ENCODE measurements at places on chromosomes 5 and 9. TPM values are rescaled to one million over a fixed set of nuclear protein-coding genes. Genes with fewer than 3 reads are reported as not detected.

- DNase-seq, result no peak
Observed at GRCh38 chr5:149452665-149453617, 73.8 kb upstream of the IL17B start.

The ALDOB gene
- total RNA-seq, result not detected

- DNase-seq, result no peak
Observed at GRCh38 chr5:150057511-150057910, 28.8 kb downstream of the CSF1R start.

DNA sequence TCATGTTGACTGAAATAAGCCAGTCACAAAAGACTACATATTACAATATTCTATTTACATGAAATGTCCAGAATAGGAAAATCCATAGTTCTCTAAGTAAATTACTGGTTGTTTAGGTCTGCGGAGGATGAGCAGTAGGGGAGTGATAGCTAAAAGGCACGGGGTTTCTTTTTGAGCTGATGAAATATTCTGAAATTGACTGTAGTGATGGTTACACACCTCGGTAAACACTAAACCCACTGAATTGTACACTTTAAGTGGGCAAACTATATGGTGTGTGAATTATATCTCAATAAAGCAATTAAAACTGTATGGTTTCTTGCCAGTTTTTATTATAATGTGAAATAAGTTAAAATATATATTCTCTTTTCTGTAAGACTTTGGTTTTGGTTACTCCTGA, 77.7 kb upstream of the TMED7 start:
- DNase-seq, result no peak

The HTR1A gene
- not detected for total RNA-seq

All from breast epithelium (tissue), 4 donors.